Fibroblast of skin of right quadriceps (primary cell): ENCODE measurements at places on chromosomes 5 and 9.

DNA sequence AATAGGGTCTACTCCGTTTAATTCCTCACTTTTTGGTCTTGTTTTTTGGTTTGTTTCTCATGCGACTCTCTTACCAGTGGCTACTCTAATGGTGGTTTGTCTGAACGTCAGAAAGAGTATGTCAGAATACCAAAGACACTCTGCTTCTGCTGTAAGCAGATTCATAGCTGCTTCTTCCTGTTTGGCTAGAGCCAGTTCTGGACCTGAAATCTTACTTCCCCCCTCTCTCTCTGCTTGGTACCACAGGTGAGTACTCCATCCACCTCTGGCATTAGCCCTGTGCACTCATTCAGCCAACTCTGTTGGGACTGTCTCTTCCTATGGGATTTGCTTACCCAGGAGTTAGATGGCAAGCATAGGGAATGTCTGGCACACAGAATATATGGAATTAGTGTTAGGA lies 6.6 kb downstream of the ZCCHC7 start:
- DNase-seq: no peak

DNA sequence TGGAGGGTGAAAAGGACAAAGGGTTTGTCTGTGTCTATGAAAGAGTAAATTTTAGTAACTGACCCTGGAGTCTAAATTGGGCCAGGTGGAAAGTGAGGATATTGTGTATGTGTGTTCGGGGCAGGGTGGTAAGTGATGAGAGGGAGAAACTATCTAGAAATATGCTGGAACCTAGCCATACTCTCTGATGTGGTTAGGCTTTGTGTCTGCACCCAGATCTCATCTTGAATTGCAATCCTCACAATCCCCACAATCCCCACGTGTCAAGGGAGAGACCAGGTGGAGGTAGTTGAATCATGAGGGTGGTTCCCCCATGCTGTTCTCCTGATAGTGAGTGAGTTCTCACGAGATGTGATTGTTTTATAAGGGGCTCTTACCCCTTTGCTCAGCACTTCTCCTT lies 60.6 kb downstream of the COMMD10 start:
- DNase-seq: no peak

DNA sequence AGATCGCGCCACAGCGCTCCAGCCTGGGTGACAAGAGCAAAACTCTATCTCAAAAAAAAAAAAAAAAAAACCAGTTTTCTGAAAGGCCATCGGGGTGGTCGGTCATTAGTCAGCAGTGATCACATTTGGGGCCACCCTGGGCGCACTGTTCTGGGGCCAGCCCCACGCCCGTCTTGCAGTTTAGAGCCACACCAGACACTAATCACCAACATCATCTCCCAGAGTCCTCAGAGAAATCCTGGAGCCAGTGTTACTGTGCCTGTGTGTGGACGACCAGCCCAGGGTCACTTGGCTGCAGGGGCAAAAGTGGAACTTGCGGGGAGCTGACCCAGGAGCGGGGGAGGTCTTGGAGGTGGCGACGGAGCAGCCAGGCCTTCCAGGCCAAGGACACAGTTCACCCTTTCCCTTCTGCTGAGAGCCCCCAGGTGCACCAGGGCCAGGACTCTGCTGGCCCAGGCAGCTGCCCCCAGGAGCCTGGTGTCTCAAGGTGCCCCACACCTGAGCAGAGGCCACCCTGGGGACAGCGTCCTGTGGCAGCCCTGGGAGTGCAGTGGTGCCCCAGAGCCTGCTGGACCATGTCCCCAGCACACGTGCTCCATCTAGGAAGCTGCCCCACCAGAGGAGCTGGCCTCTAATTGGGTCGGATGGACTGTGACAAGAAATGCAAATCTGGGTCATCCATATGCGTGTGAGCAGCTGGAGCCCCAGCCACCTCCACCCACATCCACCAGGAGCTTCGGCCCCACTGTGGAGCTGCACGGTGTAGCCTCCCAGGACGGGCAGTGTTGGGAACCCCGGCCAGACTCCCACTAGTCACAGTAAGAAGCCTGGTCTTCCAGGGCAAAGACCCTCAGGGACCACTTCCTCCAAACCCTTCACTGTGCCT lies 51.1 kb downstream of the NEK6 start:
- no peak for DNase-seq

GRCh38 chr5:58211441-58211840 lies 248.4 kb downstream of the PLK2 start:
- no peak for DNase-seq
